Esophagus muscularis mucosa (tissue), 4 donors: ENCODE measurements at places on chromosomes 4 and X. TPM values are rescaled to one million over a fixed set of nuclear protein-coding genes. Genes with fewer than 3 reads are reported as not detected.
A peak's percentile ranks its signal among the peaks of the same experiment; 100 is the strongest.

DNA sequence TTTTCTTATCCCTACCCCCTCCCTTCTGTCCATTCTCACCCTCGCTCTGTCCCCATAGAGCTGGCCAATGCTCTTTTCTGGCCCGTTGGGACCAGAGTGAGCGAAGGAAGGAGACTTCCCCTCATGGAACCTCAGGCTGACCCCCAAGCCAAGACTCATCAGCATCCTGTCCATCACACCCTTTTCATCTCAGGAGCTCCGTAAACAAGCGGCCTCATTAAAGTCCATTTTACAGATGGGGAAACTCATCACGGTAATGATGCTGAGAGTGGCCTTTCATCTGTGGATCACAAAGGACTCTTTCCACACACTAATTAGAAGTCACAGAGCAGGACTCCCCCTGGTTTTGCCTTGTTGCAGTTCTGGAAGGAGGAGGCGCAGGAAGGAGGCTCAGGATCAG, 67.4 kb upstream of the SLC34A2 start:
- no peak overlapping the region for H3K4me3 ChIP-seq
- no peak overlapping the region for H3K27ac ChIP-seq
- H3K4me1 ChIP-seq: no peaks in the 10 kb centered on the region
- no peaks in the 10 kb centered on the region for H3K27me3 ChIP-seq

GRCh38 chr4:80335554-80336358, at the start of gene CFAP299:
Gene CFAP299 (plus strand): TSS chr4:80335730.
- H3K36me3 ChIP-seq: no peaks in the 10 kb centered on the region
- no peaks in the 10 kb centered on the region for H3K27me3 ChIP-seq
- H3K27ac ChIP-seq: peak within 1 kb of the TSS; percentile 67
- peaks cover 37% of the 10 kb centered on the region for H3K4me1 ChIP-seq

GRCh38 chr4:52317981-52318380, 266.9 kb downstream of the SPATA18 start:
- H3K27ac ChIP-seq: no peak overlapping the region
- no peaks in the 10 kb centered on the region for H3K4me1 ChIP-seq
- no peak overlapping the region for H3K4me3 ChIP-seq
- no peaks in the 10 kb centered on the region for H3K27me3 ChIP-seq

MAGEA4 gene
- not detected for total RNA-seq

GRCh38 chr4:41458689-41459088, 79.3 kb upstream of the LIMCH1 start:
- no peaks in the 10 kb centered on the region for H3K36me3 ChIP-seq
- H3K27me3 ChIP-seq: no peaks in the 10 kb centered on the region
- no peak overlapping the region for H3K27ac ChIP-seq

DNA sequence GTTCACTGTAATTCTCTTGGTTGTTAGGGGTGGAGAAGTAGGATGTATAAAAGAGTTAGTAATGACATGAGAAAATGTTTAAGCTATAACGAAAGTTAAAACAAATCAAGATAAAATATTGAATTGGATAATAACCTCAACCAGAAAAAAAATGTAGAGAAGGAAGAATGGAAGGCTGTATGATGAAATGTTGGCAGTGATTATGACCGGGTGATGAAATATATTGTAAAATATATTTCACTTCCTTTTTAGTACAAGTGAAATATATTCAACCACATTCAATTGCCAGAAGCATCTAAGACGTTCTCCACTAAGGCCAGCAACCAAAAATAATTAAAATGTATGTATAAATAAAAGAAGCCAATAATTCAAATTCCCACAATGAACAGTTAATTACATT, 309.3 kb upstream of the FGF13 start:
- H3K4me3 ChIP-seq: no peak overlapping the region
- H3K4me1 ChIP-seq: no peaks in the 10 kb centered on the region
- H3K27me3 ChIP-seq: no peaks in the 10 kb centered on the region
- H3K27ac ChIP-seq: no peak overlapping the region
- no peak for DNase-seq

DNA sequence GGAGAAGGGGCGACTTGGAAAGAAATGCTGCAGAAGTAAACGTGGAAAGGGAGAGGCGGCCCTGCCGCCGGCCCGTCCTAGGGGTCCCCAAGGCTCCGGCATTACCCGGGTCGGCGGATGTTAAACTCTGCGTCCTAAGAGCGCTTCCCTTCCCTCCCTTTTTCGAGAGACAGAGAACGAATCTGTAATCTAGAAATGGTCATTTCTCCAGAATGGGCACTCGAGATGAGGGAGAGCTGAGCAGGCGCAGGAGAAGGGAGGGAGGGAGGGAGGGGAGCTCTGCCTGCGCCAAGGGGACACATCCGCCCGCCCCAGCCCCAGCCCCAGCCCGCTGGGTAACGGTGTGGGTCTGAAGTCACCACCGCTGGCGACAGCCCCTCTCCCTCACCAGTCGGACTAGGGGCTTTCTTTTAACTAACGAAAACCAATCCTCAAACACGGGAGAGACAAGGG, 1.7 kb downstream of the HCFC1 start:
- no peak for DNase-seq
- peak overlapping the region; percentile 95 for H3K27ac ChIP-seq
- H3K4me1 ChIP-seq: peaks cover 70% of the 10 kb centered on the region
- H3K4me3 ChIP-seq: peak overlapping the region; percentile 72
- no peaks in the 10 kb centered on the region for H3K36me3 ChIP-seq

GRCh38 chrX:44439242-44439794, 95.8 kb upstream of the EFHC2 start:
- H3K27ac ChIP-seq: no peak overlapping the region
- H3K4me1 ChIP-seq: no peaks in the 10 kb centered on the region
- no peak overlapping the region for H3K4me3 ChIP-seq
- DNase-seq: no peak

DNA sequence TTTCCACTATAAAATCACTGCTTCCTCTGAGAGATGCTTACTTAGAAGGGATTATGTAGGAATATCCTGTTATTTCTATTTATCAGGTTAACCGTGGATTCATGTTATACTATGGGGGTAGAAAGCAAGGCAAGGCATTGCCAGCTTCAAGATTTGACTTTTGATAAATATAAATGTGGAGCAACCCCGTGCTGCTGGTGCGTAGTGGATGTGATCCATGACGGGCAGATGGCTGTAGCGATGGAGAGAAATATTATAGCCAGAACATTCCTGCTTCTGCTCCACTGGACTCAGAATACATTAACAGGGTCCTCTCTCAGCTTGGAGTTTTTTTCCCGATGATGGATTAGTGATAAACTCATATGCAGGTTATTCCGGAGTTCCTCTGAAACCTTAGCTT, 157.6 kb downstream of the TENM3 start:
- H3K27ac ChIP-seq: no peak overlapping the region
- H3K4me1 ChIP-seq: no peaks in the 10 kb centered on the region
- peak; percentile 31 for DNase-seq
- H3K27me3 ChIP-seq: no peaks in the 10 kb centered on the region
- H3K36me3 ChIP-seq: no peaks in the 10 kb centered on the region

DNA sequence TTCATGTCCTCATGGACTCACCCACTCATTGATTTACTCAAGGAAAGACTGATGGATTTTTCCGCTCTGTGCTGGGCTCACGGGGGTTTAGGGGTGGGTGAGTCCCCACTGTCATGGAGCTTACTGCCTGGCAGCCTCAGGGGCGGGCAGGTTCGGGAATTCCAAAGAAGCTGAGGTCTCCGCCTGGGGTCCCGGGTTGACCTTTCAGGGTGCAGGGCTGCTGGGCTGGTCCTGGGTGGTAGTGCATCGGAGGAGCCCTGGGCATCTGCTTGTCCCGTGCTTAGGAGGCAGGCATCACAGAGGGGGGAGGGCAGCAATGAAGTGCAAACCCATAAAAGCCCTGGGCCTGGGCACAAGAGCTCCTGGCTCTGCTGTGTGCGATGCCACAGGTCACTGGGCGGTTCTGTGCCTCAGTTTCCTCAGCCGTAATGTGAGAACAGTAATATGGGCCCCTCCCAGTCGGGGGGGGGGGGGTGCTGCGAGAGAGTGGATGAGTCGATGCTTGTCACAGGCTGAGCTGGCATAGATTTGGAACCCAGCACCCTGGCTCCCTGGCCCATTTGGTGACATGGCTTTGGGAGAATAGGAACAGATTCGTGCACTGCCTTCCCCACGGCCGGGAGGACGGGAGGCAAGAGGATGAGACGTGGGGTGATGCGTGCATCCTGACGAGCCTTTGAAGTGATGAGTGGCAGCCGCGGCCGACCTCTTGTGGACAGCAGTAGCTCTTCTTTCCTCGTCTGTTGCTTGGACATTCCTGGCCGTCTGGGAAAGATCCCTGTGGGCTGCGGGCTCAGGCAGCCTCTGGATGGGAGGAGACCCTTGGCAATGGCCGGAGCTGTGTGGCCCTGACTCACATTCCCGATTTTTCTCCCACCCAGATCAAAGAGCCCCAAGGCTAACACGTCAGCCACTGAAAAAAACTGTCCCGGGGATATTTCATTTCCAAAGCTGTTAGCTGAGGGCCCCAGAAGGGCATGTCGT, 42.0 kb downstream of the PSAPL1 start:
- no peaks in the 10 kb centered on the region for H3K36me3 ChIP-seq
- DNase-seq: no peak
- H3K4me3 ChIP-seq: no peak overlapping the region
- no peak overlapping the region for H3K27ac ChIP-seq
- no peaks in the 10 kb centered on the region for H3K27me3 ChIP-seq
- H3K4me1 ChIP-seq: peaks cover 15% of the 10 kb centered on the region

DNA sequence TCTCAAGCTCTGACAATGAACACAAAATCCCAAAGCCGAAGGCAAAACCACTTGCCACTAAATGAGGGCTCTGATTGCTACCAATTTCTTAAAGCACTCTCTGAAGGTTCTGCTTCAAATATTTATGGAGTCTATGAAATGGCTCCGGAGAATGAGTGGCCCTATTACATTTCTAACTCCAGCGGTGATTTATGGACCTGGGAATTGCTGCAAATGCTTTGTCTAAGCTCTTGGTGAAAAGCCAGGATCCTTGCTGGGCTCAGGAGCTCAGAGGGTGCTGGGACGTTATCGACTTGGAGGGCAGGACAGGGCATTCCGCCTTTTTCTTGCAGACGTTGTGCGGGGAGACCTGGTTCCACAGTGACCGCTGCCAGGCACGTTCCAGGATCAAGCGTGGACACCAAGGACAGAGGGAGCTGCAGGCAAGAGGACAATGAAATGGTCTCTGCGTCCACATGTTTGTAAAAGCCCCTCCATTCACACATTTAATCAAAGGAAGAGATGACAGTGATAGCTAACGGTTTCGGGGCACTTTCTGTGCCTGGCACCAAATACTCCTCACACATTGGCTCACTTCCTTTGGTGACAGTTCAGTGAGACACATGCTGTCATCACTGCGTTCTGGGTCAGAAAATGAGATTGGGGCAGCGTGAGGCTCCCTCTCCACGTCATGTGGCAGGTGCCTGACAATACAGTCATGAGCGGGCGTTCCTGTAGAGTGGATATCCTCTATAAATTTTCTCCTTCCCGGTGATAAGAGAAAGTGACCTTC, 58.8 kb downstream of the C4orf50 start:
- no peak overlapping the region for H3K27ac ChIP-seq
- no peaks in the 10 kb centered on the region for H3K27me3 ChIP-seq
- no peak overlapping the region for H3K4me3 ChIP-seq

GRCh38 chrX:3184176-3184930, 143.1 kb downstream of the ARSF start:
- H3K27me3 ChIP-seq: no peaks in the 10 kb centered on the region
- no peak for DNase-seq
- H3K36me3 ChIP-seq: no peaks in the 10 kb centered on the region
- H3K4me3 ChIP-seq: no peak overlapping the region

PNCK gene
- total RNA-seq: 67.8 TPM

- no peak for DNase-seq
- no peak overlapping the region for H3K4me3 ChIP-seq
- no peaks in the 10 kb centered on the region for H3K27me3 ChIP-seq
- H3K27ac ChIP-seq: no peak overlapping the region
Observed at GRCh38 chrX:47568656-47569295, 7.8 kb downstream of the ARAF start.

STIM2 gene
- 9.6 TPM for total RNA-seq

DNA sequence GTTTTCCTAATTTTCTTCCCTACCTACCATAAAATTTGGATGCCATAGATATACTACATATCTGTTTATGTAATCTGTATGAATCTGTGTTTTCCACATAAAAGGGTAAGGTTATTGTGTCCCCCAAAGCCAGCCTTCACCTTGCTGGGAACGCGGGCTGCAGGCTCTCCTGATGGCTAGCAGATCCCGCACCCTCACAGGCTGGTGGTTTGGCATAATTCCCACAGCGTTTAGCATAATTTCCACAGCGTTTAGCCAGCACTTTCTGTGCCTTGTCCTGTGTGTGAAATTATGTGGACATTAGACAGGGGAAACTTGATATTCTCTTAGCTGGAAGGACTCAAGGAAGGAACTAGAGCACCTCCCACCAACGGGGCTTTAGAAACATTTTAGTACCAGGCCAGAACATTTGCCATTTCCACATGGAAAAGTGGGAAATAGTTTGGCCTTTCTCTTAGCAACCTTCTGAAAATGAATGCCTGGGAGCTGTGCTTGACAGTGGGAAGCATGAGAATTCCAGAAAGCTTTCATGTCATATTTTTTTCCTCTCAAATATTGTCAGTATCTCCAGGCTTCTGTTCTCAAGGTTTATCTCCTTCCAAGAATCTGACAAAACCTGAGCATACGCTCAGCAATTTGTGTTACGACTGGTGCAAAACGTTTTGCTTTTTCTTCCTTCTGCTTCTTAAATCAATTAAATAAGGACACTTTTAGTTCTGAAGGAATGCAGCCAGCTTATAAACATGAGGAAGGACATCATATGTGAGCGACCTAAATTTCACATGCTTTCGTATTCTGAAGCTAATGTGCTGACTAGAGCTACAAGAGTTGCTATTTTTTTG, 67.9 kb downstream of the STK32B start:
- H3K27ac ChIP-seq: no peak overlapping the region
- H3K4me1 ChIP-seq: no peaks in the 10 kb centered on the region
- H3K36me3 ChIP-seq: no peaks in the 10 kb centered on the region
- H3K27me3 ChIP-seq: no peaks in the 10 kb centered on the region

PFKFB1 gene
- total RNA-seq: not detected

DNA sequence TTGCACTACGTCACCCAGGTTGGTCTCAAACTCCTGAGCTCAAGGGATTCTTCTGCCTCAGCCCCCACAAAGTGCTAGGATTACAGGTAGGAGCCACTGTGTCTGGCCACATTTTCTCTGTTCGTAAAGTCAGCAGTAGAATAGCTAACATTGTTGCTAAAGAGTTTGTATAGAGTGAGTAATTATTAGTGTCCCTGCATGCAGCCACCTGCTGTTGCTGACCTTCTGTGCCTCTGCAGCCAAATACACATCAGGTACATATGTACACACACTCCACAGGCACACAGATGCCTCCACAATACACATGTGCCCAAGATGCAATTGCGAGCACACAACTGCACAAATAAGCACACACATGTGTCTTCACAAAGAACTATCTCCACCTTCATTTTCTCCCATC, 10.9 kb downstream of the DRD5 start:
- no peaks in the 10 kb centered on the region for H3K27me3 ChIP-seq
- H3K4me1 ChIP-seq: no peaks in the 10 kb centered on the region
- DNase-seq: no peak
- H3K27ac ChIP-seq: no peak overlapping the region
- H3K4me3 ChIP-seq: no peak overlapping the region
- no peaks in the 10 kb centered on the region for H3K36me3 ChIP-seq

- peak overlapping the region; percentile 62 for H3K27ac ChIP-seq
- H3K4me1 ChIP-seq: peaks cover 48% of the 10 kb centered on the region
- no peaks in the 10 kb centered on the region for H3K36me3 ChIP-seq
- H3K27me3 ChIP-seq: no peaks in the 10 kb centered on the region
Observed at GRCh38 chr4:176780995-176781738, 11.6 kb downstream of the VEGFC start.

GRCh38 chr4:93829820-93830687, 1.5 kb downstream of the ATOH1 start:
- H3K36me3 ChIP-seq: no peaks in the 10 kb centered on the region
- DNase-seq: no peak
- no peak overlapping the region for H3K27ac ChIP-seq
- H3K27me3 ChIP-seq: peaks cover 81% of the 10 kb centered on the region

GRCh38 chr4:185895351-185895750, 83.4 kb upstream of the SORBS2 start:
- H3K4me1 ChIP-seq: no peaks in the 10 kb centered on the region
- H3K27me3 ChIP-seq: no peaks in the 10 kb centered on the region
- DNase-seq: no peak
- H3K27ac ChIP-seq: no peak overlapping the region
